Fibroblast of lung (primary cell): ENCODE measurements at places on chromosomes 3 and 15. TPM values are rescaled to one million over a fixed set of nuclear protein-coding genes. Genes with fewer than 3 reads are reported as not detected.

DNA sequence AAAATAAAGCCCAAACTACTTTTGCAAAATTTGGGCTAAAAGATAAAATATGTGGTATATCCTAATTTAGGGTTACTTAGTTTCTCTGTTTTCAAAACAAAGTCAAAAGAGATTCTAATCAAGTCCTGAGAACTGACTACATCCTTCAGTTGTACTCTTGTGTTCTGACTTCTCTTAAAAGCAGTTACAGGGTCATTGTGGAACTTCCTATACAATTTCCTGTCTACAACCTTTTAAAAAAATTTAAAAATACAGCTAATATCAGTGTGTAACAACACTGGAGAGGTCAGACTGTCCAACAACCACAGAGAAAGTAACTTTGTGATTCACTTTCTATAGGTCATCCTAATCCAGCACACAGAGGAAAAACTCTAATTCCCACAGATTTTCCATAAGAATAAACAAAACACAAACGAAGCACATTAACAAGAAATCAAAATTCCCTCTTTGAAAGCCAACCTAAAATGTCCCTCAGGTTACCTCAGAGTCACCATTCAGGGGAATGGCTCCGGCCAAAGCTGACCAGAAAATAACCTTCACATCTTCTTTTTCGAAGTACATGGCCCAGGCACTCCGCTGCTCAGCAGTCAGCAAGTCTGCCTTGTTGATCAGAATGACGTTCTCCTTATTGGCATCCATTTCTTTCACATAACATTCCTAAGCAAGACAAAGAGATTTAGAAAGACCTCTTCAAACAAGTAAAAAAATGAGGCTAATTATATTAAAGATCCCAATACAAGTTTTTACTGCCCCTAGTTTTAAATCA is 13.3 kb downstream of the LSG1 start:
- no peak for DNase-seq

DNA sequence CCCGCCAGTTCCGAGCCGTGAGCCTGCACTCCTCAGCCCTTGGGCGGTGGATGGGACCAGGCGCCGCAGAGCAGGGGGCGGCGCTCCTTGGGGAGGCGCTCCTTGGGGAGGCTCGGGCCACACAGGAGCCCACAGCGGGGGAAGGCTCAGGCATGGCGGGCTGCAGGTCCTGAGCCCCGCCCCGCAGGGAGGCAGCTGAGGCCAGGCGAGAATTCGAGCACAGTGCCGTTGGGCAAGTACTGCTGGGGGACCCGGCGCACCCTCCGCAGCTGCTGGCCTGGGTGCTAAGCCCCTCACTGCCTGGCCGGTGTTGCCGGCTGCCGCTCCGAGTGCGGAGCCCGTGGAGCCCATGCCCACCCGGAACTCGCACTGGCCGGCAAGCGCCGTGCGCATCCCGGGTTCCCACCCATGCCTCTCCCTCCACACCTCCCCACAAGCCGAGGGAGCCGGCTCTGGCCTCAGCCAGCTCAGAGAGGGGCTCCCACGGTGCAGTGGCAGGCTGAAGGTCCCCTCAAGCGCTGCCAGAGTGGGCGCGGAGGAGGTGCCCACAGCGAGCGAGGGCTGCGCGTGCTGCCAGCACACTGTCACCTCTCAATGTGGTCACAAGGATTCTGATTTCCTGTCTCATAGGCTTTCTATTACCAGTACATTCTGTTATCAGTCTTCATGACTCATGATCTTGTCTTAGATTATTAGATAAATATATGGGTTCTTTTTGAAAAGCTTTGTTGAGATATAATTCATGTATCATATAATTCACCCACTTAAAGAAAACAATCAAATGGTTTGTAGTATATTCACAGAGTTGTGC is 44.0 kb upstream of the LRIG1 start:
- DNase-seq = no peak

GRCh38 chr3:100030346-100030745 is 84.0 kb downstream of the FILIP1L start:
- DNase-seq = no peak

DNA sequence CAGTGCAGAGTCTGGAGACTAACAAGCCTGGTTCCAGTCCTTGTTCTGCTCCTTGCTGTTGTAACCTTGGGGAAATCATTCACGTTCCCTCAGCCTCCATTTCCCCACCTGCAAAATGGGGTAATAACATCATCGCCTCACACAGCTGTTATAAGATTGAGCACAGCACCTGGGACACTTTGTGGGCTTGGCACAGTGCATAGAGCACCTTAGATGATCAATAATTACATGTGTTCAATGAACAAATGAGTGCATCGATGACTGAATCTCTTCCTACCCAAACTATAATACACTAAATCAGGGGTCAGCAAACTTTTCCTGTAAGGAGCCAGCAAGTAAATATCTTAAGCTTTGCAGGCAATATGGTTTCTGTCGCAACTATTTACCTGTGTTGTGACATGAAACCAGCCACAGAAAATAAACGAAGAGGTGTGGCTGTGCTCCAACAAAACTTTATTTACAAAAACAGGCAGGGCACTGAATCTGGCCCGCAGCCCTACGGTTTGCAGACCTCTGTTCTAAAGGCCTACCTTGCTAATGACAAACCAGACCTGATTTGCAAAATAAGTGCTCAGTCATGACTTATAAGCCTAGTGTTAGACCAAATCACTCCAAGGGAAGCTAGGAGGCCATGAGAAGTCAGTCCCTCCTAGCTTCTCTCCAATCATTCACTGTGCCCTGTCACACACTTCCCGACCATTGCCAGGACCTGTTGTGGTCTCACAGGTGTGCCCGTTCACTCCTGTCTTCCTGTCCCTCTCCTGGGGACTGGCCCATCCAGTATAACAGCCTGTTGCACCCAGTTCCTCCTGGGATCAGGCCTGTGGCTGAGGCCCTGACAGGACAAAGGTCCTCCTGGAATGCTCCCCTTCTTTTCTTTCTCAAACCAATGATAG is 149.4 kb upstream of the WNT5A start:
- DNase-seq = no peak

- DNase-seq = no peak
These were observed 26.1 kb upstream of the CHRNA7 start for GRCh38 chr15:32004249-32004648.

DNA sequence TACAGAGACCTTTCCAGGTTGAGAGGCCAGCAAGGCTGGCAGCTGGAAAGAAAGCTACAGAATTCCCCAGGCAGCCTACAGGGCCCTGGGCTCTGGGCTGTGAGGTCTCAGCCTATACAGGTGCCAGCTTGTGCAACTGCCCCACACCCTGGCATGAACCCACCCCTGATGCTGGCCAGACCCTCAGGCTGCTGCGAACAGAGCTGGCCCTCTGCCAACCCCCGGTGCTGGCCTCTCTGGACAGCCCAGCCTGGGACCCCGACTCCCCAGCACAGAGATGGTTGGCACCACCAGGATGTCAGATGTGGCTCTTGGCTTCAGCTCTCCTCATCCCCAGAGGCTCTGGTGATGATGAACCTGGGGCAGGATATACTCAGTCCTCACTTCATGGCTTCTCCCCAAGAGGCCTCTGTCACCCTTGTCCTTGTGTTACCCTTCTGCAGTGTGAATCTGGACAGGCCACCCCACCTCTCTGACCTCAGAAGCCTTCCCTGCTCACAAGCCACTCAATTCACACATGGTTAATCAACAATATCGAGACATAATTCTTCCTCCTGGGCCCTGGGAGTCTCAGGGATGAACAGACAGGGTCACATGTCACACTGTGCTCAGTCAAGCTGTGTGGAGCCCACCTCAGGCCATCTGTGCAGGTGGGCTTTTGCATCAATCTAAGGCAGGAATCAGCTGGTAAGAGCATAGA is 11.0 kb upstream of the BFSP2 start:
- DNase-seq = no peak

DNA sequence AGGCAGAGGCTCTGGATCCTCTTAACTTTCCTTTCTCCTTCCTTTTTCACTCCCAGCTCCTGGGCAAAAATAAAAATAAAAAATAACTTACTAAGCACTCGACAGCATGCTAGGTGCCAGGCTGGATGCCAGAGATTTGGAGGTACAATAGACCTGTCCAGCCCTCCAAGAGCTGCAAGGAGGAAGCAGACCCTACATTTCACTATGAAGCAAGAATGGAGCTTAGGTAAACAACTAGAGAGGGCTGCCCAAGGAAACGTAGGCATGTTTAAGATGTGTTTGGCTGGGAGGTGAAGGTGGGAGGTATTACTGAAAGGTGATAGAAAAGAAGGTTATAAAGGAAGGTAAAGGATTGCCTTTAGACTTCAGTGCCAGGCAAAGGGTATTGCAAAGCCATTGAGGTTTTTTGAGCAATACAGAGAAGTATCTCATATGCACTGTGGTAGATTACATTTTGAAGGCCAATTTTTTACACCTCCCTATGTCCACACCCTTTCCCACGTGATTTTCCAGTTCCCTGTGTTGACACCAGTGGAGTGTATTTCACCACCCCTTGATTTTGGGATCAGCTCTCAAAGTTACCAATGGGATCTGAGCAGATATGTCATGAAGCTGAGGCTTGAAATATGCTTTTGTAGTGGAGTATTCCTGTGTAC is 69.1 kb downstream of the DCLK3 start:
- DNase-seq = no peak

The U2SURP gene
- 44.8 and 45.5 TPM in 2 replicates for polyA plus RNA-seq

GRCh38 chr3:168828943-168829342 is 733.2 kb upstream of the GOLIM4 start:
- DNase-seq = no peak

The PLSCR2 gene
- polyA plus RNA-seq = not detected in 2 replicates

GRCh38 chr15:101554115-101554915 is 64.8 kb upstream of the PCSK6 start:
- peak; percentile 6 for DNase-seq

GRCh38 chr3:134618478-134619300 is 32.1 kb downstream of the KY start:
- DNase-seq = no peak

GRCh38 chr3:71586810-71587242 is 3.3 kb upstream of the FOXP1 start:
- DNase-seq = no peak

- no peak for DNase-seq
These were observed 324.0 kb downstream of the DIPK2A start for GRCh38 chr3:144295613-144296012.

The CCDC80 gene
- polyA plus RNA-seq = 131 and 526 TPM in 2 replicates

DNA sequence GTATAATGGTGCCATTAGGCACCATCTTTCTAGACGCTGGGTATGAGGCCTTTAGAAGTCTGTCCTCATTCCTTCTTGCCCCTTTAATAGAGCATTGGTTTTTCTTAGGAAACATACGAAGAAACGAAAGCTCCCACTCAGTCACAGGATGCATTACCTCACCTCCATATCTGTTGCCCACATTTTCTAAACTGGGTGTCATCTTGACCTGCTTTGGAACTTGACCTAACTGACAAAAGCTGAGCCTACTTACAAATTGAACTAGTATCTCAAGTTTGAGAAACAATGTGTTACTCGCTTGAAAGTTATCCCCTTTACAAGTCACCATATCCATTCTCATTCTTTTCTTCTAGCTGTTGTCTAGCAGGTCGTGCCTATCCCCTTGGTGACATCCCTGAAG is 102.7 kb downstream of the VPS8 start:
- no peak for DNase-seq

The TMEM45A gene
- 28.3 and 71.4 TPM in 2 replicates for polyA plus RNA-seq

DNA sequence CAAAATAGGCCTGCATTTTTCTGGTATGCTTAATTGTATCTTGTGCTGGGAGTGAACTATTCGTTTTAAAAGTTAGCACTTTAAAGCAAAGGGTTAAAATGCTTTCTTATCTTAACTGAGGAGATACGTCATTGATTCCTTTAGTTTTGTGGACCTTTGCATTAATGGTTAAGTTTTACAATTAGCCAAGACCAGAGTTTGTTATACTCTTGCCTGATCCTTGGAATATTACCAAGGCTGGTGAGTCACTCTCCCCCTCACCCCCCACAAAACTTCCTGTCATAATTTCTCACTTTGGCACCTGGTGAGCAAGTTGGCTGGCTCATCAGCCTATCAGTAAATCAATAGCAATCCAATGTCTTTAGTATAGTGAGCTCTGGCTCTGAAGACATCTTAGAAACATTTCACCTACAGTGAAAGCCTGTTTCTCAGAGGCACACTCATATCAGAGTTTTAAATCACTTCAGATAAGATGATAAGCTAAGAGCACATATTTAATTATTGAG is 26.7 kb downstream of the SLC2A2 start:
- DNase-seq = peak; percentile 91

DNA sequence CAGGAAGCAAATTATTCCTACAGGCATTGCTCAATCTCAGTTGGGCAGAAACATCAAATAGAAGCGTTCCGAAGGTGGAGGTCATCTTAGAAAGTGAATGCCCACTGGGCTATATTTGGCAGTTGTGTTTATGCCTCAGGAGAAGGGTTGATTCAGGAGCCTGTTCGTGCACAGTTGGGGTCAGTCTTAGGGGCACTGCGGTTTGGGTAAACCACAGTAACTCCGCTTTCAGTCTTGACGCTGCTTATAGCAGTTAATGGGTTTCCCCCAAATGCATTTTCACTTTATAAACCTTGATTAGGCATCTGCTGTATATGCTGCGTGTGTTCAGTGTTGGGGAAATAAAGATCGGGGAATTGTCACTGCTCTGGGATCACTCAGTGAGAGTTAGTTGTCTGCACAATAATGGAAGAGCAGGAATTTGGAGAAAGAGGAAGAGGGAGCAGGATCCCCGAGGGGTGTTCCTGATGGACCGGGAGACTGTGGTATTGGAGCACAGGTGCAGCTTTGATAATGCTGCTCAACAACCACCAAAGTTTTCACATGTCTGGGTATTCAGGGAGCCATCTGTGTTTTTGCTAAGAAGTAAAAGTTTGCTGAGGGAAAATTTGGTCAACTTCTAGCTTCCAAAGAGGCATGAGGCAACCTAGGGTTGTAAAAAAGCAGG is 124.3 kb upstream of the EIF1B start:
- DNase-seq = no peak

The SLC6A1 gene
- polyA plus RNA-seq = not detected in 2 replicates

The ACTRT3 gene
- 1.8 and 2.8 TPM in 2 replicates for polyA plus RNA-seq

DNA sequence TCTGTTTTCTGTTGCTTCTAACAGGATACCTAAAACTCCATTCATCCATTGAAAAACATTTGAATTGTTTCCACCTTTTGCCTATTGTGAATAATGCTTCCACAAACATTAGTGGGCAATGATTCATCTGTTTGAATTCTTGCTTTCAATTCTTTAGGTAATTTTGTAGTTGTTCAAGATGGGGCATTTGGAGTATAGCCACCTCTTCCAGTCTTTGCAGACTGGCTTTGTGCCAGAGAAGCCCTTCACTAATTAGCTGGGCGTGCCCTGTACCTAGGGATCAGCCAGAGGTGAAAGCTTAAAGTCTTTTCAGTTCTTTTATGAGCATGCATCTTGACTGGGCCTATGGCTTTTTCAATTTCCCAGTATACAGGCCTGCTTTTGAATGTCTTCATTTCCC is 10.9 kb downstream of the RTP1 start:
- DNase-seq = peak; percentile 88

GRCh38 chr3:14242490-14243311 is 64.1 kb downstream of the LSM3 start:
- no peak for DNase-seq

The CADPS gene
- 2.3 and 21.7 TPM in 2 replicates for polyA plus RNA-seq

GRCh38 chr15:47367726-47368390 is 349.4 kb upstream of the SEMA6D start:
- DNase-seq = no peak

The HERC2 gene
- polyA plus RNA-seq = 12.4 and 16.7 TPM in 2 replicates
